ENCODE measurements at places on chromosomes 5 and 9.

DNA sequence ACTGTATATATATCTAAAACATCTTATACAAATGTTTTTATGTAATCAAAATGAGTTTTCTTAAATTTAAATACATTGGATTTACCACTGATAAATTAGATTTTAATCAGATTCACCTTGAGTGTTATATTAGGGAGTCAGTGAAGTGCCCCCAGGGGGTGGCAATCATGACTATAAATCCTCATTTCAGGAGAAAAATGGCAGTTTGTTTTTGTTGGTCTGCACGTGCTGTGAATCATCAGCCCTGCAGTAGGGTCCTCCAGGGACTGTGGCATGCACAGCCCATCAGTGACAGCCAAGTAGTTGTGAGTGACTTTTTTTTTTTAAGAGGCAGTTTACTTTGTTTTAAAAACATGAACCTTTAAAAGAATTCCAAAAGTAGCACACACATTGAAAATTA lies 65.2 kb downstream of the ZSWIM6 start:
- no peak for DNase-seq

- DNase-seq = no peak
These were observed 67.8 kb upstream of the ZSWIM6 start for GRCh38 chr5:61264273-61264661.

GRCh38 chr5:95843733-95844223 lies 21.3 kb upstream of the GLRX start:
- no peak for DNase-seq

GRCh38 chr5:37836592-37837413 lies 3.0 kb downstream of the GDNF start:
- DNase-seq = no peak

DNA sequence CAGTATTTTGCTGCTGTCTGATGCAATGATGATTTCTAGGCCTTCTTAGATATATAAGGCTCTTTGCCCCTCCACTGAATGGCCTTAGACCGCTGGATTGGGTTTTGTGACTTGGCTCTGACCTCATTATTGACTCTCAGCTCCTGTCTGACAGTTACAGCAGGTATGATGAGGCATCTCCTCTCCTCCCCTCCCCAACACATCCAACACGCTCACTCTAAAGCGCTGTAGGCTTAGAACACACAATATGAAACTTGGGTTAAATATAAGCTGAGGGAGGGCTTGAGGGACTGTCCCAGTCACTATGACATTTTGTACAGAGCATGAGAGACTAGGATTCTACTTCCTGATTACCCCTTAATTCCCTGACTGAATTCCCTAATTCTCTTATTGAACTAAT lies 18.8 kb upstream of the CER1 start:
- no peak for DNase-seq

DNA sequence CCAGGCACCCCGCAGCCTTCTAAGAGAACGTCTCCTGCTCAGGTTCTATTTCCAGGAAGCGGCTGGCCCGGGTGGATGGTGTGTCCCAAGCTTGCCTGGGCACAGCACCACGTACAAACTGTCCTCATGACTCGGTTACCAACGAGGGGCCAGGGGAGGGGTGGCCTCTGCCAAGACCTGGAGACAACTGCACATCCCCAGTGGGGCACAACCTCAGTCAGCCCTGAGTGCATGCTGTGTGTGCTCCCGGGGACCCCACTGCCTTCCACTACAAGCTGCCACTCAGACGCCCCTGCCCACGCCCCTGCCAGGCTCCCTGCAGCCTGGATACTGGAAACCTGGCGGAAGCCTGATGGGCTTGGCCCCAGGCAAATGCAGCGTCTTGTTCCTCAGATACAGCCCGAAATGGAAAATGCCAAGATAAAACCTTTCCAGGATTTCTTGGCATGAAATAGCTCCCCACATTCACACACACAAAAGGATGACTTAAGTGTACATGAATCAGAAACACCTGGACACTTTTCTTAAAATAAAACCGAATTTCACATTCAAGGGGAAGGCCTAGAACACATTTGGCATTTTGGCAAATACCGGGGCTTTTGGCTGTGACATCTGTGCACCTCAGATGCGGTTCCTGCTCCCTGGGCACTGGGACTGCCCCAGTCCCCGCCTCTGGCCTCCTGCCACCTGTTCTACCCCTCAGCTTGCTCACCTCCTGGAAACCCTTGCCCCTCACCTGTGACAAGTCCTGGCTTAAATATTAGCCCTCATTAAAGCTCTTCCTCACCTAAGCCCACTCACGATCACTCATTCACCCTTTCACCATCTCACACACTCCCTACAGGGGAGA lies 62.5 kb downstream of the COL23A1 start:
- DNase-seq = no peak

- no peak for DNase-seq
These were observed 22.1 kb upstream of the PLPP6 start for GRCh38 chr9:4640027-4640426.

DNA sequence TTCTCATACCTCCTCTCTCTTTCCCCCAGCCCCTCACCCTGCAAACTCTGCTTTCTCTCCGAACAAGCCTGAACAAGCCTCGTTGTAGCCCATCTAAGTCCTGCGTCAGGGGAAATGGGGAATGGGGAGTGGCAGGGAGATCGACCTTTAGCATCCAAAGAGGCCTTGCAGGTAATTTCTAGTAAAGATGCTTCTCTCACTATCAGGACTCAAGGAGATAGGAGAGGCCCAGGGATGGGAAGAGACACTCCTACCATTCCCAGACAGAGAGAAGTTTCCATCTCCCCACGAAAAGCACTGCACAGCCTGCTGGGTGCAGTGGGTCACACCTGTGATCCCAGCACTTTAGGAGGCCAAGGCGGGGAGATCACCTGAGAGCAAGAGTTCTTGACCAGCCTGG lies 44.4 kb upstream of the CTNNA1 start:
- no peak for DNase-seq

DNA sequence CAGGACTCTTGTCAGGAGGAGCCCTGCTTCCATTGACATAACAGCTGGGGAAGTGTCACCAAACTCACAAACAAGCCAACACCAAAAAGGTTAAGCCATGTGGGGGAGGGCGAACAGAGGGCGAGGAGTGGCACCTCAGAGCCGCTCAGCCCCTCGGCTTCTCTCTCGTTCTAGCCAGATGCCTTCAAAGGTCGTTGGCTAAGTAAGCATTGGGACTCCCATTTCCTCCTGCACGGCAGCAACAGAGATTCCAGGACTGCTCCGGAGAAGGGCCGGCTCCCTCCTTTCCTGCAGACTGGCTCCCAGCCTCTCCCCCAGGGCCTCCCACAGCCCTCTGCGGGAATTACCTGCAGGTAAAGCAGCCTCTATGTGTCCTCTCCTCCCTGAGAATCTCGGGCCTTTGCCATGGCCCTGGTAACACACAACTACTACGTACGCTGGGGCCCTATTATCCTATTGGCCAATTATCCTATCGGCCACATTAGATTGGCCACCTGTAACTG lies 52.1 kb upstream of the RNU6ATAC start:
- no peak for DNase-seq

Measured in cortex of kidney (tissue), 1 donor.